GM12878 (cell line): ENCODE measurements at places on chromosomes 1 and 21.

DNA sequence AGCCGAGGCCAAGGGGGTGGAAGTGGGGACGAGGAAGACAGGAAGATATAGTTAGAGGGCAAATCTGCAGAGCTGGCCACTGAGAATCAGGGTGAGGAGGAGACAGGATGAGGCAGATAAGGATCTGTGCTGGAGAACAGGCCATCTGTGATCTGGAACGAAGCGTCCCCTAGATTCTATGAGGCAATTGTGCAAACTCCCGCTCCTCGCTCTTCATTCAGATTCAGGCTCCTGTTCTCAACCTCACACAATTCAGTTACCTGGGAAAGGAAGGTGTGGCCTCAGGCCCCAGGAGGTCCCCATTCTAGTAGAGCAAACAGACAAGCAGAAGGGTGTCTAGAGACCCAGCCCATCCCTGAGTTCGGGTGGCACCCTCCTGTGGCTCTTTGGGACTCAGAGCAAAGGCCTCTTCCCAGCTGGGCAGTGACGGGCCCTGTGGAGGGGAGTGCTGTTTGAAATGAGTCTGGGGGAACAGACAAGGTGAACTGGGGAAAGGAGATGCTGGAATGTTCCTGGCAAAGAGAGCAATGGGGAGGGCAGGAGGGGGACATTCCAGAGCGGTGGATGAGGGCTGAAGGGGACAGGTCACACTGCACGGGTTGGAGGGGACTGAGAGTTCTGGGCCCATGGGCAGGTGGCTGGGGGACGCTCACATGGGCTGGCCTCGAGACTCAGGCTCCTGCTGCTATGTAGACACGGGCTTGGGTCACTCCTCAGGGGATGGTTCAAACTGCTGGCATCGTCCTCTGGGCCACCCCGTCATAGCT is 39.9 kb upstream of the AJAP1 start:
- no peaks in the 10 kb centered on the region for H3K27me3 ChIP-seq
- H3K4me1 ChIP-seq: no peaks in the 10 kb centered on the region
- H3K4me3 ChIP-seq: no peak overlapping the region
- no peak overlapping the region for H3K27ac ChIP-seq

GRCh38 chr1:34648501-34648900 is 106.3 kb upstream of the GJB5 start:
- H3K36me3 ChIP-seq: no peaks in the 10 kb centered on the region
- DNase-seq: no peak
- H3K27me3 ChIP-seq: no peaks in the 10 kb centered on the region; the same call in 1 of the 2 replicates
- H3K4me3 ChIP-seq: no peak overlapping the region
- no peaks in the 10 kb centered on the region for H3K4me1 ChIP-seq

DNA sequence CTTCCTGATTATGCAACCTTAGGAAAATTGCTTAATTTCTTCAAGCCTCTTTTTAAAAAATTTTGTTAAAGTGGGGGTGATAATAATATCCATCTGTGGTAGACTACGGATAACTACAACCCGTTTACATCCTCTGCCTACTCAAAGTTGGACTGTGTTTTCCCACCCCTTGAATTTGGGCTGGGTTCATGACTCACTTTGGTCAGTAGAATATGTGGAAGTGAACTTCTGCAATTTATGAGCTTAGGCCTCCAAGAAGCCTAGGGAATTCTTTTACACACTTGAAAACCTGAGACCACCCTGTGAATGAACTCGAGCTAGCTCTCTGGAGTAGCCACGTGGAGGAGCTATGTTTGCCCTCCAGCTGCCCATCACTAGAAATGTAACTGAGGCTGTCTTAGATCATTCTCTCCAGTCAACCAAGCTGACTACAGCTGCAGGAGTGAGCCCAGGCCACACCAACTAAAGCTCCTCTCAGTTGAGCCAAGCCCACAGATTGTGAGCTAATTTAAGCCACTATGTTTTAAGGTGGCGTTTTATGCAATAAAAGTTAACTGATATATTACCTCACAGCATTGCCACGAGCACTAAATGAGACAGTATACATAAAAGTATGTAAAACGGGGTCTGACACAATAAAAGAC is 29.6 kb upstream of the CACHD1 start:
- DNase-seq: no peak
- no peak overlapping the region for H3K4me3 ChIP-seq
- no peak overlapping the region for H3K27ac ChIP-seq
- H3K4me1 ChIP-seq: no peaks in the 10 kb centered on the region
- H3K36me3 ChIP-seq: no peaks in the 10 kb centered on the region
- no peaks in the 10 kb centered on the region for H3K27me3 ChIP-seq

- H3K4me3 ChIP-seq: no peak overlapping the region
- no peak overlapping the region; the same call in 1 of the 2 replicates for H3K27ac ChIP-seq
- DNase-seq: no peak
Measured at GRCh38 chr1:219427403-219427802, 185.5 kb downstream of the ZC3H11B start.

- H3K27me3 ChIP-seq: no peaks in the 10 kb centered on the region; the same call in none of the 2 replicates
- no peak overlapping the region for H3K4me3 ChIP-seq
- no peaks in the 10 kb centered on the region for H3K4me1 ChIP-seq
- no peaks in the 10 kb centered on the region for H3K36me3 ChIP-seq
Measured at GRCh38 chr1:59986516-59987310, 60.1 kb upstream of the CYP2J2 start.

GRCh38 chr1:17572264-17572985 is 32.9 kb downstream of the ARHGEF10L start:
- H3K27ac ChIP-seq: no peak overlapping the region
- DNase-seq: no peak
- H3K4me3 ChIP-seq: no peak overlapping the region

DNA sequence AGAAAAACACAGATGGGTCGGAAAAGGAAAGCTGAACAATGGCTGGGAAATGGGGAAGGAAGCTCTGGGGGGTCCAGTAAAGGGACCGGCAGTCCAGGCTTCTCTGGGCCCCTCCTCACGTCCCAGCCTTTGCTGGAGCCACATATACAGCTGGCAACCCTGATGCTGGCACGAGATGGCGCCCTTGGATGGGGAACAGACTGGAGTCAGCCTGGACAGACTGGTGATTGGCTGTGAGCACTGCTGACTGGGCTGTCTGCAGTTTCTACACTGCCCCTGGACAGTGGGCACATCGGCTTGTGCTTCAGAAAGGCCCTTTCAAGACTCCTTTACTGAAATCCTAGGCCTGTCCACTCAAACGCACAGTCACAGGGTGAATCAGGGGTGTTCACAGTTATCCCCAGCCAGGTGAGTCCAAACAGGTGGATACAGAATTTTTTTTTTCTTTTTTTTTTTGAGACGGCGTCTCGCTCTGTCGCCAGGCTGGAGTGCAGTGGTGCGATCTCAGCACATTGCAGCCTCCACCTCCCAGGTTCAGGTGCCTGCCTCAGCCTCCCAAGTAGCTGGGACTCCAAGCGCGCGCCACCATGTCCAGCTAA is 31.1 kb upstream of the ZBTB40 start:
- no peaks in the 10 kb centered on the region for H3K27me3 ChIP-seq
- H3K4me1 ChIP-seq: peaks cover 8% of the 10 kb centered on the region
- H3K27ac ChIP-seq: no peak overlapping the region
- no peak overlapping the region for H3K4me3 ChIP-seq
